ENCODE measurements at places on chromosomes 3 and 15.
A peak's percentile ranks its signal among the peaks of the same experiment; 100 is the strongest.

- DNase-seq, result no peak
Measured at GRCh38 chr3:115666081-115666480, 42.8 kb downstream of the GAP43 start.

GRCh38 chr3:48129921-48130320 is 58.3 kb downstream of the CDC25A start:
- peak; percentile 61 for DNase-seq

DNA sequence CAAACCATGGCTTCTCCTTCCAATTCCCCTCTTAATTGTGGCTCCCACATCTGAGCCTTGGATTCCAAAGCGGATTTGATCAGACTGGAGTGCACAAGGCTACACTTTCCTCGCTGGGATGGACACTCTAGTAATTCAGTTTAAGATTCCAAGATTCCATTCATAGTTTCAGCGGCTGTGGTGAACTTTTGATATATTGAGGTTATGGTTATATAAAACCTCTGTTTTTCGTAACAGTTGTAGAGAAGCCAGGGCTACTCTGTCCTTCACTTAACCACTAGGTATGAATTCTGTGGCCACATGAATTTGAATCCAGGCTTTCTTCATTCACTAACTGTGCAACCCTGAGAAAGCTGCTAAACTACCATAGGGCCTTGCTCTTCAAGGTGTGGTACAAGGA is 67.9 kb upstream of the KY start:
- no peak for DNase-seq

- DNase-seq, result no peak
Measured at GRCh38 chr3:58116985-58117384, 93.8 kb downstream of the DNASE1L3 start.

DNA sequence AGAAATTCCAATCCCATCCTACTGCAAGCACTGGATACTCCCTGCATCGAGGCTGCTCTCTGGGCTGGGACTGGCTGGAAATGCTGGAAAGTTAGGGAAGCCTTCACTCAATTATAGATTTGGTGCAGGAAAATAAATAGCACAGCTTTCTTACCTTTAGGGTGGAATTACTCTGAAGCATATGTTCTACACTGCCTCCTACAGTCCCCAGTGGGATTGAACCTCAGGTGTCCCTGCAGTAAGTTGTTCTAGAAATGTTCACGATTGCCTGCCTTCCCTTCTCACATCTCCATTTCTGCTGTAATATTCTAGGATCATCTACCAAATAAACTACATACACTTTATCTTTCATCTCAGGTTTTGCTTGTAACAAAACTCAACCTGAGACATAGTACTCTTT is 536.7 kb upstream of the LMCD1 start:
- no peak for DNase-seq

DNA sequence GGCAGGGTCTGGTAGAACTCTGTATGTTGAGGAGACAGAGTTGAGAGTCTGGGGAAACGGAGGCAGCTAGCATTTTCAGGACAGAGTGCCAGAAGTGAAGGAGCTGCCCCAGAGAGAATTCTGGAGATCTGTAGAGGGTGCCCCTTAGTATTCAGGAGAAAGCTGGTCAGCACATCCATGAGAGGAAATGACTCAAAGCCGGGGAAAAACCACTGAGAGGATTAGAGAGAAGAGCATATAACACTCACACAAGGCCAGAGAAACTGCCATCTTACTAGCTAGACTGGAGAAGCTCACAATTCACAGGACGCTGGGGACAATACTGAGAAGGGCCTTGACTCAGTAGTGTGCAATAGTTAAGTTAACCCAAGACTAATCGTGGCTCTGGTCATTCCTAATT is 75.7 kb upstream of the DPPA4 start:
- no peak for DNase-seq

- DNase-seq, result no peak
Measured at GRCh38 chr15:74826364-74826819, at the start of gene CPLX3. CPLX3 (plus strand) TSS chr15:74826627; CDS start chr15:74826704, 77 bp downstream.

GRCh38 chr3:132029182-132029902 is 5.5 kb downstream of the CPNE4 start:
- peak; percentile 92 for DNase-seq

DNA sequence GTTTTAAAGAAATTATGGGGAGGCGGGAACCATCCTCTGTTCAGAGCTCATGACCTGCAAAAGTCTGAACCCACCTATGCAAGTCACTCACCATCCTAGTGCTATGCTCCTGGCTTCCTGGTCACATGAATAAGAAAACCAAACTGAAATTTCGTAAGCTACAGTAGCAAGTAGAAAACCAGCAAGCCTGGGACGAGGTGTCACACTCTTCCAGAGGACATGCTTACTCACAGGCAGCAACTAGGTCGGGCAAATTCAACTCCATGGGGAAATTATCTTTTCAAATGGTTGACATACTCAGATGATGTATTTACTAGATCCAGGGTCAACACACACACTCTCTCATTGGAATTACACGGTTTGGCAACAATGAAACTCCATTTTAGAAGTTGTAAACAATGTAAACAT is 31.3 kb downstream of the LDHAL6B start:
- DNase-seq, result peak; percentile 10

DNA sequence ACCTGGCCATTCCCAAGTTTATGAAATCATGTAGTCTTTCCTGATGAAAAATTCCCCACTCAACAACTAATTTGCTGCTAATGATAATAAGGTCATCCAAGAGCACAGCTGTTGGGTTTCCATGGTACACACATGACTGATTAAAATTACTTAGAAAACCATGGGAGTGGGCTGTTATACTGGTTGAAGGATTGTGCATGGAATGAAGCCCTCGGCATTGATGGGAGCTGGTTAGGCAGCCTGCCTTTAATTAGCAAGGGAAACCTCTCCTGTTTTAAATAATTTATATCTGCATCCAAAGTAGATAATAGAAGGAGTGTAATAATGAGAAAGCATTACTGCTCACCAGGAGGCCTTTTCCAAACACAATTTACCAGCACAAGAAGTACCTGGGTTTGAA is 235.1 kb upstream of the CFAP20DC start:
- no peak for DNase-seq

- DNase-seq, result peak; percentile 65
Measured at GRCh38 chr15:61794881-61795280, 265.4 kb downstream of the VPS13C start.

- peak; percentile 61 for DNase-seq
Measured at GRCh38 chr3:101903451-101903871, 54.1 kb downstream of the NFKBIZ start.

GRCh38 chr15:98815207-98815606 is 166.9 kb downstream of the IGF1R start:
- DNase-seq, result no peak

- peak; percentile 77 for DNase-seq
Measured at GRCh38 chr15:101676921-101677329, 24.7 kb upstream of the TM2D3 start.

GRCh38 chr3:20837676-20838302 is 651.8 kb upstream of the SGO1 start:
- no peak for DNase-seq

DNA sequence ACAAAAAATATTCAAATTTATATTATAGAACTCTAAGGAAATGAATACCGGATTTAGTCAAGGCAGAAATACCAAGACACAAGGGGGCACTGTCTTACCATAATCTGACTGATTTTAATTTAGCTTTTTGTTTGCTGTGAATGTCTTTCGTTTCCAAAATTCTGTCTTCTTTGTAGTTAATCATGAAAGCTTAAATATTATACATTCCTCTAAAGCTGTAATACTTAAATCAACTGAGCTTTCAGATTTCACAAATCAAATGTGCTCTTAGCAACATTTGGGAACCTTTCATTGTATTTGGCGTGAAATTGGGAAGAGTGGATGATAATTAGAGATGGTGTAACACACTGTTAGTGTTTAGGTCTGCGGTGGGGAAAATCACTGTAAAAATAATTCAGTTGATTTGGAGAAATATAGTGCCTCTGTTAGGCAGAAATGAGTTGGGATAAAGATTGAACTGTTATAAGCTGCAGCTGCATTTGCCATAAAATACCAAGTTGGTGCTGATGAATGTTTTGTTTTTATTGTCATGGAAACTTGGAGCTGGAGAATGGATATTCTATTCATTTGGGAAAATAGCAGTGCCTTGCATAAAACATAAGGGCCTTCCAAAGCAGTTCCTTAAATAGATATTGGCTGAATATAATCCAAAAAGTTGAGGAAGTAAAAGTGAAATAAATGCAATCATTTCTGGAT is 228.2 kb downstream of the TCF12 start:
- peak; percentile 34 for DNase-seq

DNA sequence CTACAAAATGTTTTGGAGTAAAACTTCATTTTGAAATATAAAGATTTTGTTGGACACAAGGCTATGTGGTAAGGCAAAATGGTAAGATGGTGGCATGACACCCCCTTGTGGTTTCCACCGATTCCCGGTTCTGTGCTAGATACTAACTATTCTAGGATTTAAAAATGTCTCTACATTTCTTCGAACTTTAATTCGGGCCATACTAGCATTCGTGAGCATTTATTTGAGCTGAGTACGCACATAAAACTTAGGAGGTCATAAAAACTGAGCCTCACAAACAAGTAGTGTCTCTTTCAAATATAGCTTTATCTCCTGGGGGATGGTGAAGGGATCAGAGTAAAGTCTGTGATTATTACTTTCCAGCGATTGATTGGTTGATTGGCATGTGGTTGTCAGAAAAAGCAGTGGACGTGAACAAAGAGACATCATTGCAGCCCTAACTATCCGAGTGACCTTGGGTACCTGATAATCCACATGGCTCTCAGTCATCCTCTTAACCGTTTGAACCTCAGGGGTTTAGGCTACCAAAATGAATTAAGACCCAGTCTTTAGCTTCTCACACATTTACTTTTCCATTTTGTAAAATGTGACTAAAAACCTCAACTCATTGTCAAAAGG is 1.1 kb upstream of the ZNF639 start:
- peak; percentile 54 for DNase-seq

GRCh38 chr3:120302361-120302760 is 17.3 kb upstream of the GPR156 start:
- DNase-seq, result no peak

DNA sequence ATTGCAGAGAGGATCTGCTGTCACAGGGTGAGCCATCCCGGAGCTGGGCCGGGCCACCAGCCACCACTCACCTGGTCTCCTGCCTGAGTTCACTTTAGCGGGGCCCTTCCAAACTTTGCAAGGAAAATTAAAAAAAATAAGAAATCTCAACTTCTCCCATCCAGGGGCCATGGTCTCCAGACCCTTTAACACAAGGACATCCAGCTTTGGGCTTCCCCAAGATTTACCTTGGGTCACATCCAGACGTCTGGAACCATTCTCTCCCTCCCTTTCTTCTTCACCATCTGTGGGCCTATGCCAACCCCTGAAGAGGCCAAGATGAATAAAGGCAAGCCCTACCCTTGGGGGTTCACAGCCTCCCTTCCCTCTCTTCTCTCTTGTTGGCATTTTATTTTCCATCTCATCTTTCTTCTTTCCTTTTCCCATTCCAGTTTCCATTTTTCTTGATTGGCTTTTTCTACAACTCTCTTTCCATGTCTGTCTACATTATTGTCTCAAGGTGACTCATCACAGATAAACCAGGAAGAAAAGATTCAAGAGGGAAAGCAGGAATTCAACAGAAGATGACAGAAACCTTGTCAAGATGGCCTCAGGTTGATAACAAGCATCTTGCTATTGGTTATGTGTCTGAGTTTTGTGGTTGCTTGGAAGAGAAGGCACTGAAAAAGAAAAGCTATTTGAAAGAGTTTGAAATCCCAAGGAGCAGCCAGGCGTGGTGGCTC is 49.5 kb downstream of the ITGA11 start:
- no peak for DNase-seq

GRCh38 chr3:151446002-151446340 is 14.9 kb downstream of the IGSF10 start:
- no peak for DNase-seq

DNA sequence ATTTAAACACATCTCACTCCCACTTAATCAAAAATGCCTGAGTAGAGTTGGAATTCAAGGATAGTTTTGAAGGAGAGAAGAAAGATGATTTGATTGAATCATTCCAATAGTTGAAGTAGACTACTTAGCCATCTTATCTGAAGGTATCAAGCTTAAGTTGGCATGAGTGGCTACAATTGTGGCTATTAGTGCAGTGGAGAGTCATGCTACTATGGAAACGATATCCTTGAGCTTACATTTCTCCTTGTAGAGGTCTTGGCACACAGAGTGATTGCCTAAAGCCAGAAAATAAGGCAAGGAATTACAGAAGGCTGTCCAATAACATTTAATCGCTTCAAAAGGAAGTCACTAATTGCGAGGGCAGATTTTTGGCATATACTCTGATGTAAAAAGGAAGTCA is 1022.7 kb downstream of the IGSF11 start:
- no peak for DNase-seq

DNA sequence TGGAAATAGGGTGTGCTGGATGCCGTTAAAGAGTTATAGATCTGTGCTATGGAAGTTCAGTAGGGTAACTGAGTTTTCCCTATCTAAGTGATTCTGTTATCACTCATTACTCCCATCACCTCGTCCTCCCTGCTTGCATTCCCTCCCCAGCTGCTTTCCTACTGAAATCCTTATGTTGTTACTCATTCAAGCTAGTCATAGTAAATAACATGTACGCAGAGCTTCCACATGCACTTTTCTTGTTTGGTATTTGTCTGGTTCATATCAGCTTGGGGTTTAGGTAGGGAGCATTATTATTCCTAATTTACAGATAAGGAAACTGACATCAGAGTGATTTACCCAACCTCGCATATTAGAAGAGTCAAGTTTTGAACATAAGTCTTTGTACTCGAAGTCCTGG is 135.1 kb downstream of the HCN4 start:
- DNase-seq, result no peak

DNA sequence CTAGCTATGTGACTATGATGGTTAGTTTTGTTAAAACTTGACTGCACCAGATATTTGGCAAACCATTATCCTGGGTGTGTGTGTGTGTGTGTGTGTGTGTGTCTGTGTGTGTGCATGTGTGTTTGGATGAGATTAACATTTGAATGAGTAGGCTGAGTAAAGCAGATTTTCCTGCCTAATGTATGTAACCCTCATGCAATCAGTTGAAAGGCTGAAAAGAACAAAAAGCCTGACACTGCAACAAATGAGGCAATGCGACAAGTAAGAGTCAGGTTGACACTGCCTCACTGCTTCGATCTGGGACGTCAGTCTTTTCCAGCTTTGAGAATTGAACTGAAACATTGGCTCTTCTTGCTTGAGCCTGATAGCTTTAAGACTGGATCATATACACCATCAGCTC is 643.0 kb downstream of the NAALADL2 start:
- no peak for DNase-seq

DNA sequence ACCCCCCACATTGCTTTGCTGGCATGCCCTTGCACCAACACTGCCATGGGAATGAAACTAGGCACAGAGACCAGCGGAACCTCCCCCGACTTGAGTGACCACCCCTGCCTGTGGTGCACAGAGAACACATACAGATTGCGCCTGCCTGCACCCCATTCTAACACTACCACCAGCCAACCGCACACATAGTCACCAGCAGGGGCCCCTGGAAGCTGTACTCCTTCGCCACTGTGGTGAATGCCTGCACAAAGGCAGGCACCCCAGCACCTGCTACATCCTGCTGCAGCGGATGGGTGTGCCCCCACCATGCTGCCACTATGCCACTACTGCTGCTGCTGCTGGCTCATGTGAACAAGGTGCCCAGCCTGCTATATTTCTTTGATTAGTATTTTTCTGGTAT is 27.4 kb upstream of the DNAAF4 start:
- DNase-seq, result no peak

- peak; percentile 51 for DNase-seq
Measured at GRCh38 chr3:99966662-99967416, 147.5 kb downstream of the FILIP1L start.

GRCh38 chr15:75314552-75315290 is 21.1 kb upstream of the COMMD4 start:
- no peak for DNase-seq
